ENCODE measurements at places on chromosomes 12 and 14. TPM values are rescaled to one million over a fixed set of nuclear protein-coding genes. Genes with fewer than 3 reads are reported as not detected.

Gene SERPINA10
- not detected for total RNA-seq

Gene CD163
- total RNA-seq = not detected

Gene ASCL1
- total RNA-seq = not detected

Gene KLHL33
- total RNA-seq = 0.19 TPM

Gene MRPS35
- total RNA-seq = 32.8 TPM

Gene GLT1D1
- total RNA-seq = not detected

Gene RNASE8
- not detected for total RNA-seq

Gene LAG3
- total RNA-seq = 4.0 TPM

Gene TMEM253
- total RNA-seq = not detected

Gene KRT2
- not detected for total RNA-seq

Gene SVOP
- total RNA-seq = not detected

Gene CACNA1C
- 0.22 TPM for total RNA-seq

Gene TGFB3
- 2.0 TPM for total RNA-seq

Gene MYF6
- not detected for total RNA-seq

Gene IAPP
- not detected for total RNA-seq

Gene TRHDE
- total RNA-seq = not detected

Measured in activated naive CD4-positive, alpha-beta T cell treated with anti-CD3 and anti-CD28 coated beads, Interleukin-2, amount 10 ng/mL, durations not matched to agents 5 hours and 36 hours (primary cell).